ENCODE measurements at places on chromosomes 1 and 21. TPM values are rescaled to one million over a fixed set of nuclear protein-coding genes. Genes with fewer than 3 reads are reported as not detected.

Gene IL22RA1
- total RNA-seq, result 0.36 TPM

GRCh38 chr21:14303731-14304488, 79.0 kb downstream of the HSPA13 start:
- no peaks in the 10 kb centered on the region for H3K36me3 ChIP-seq
- H3K27ac ChIP-seq, result no peak overlapping the region
- DNase-seq, result no peak
- no peaks in the 10 kb centered on the region for H3K27me3 ChIP-seq
- no peaks in the 10 kb centered on the region for H3K4me1 ChIP-seq

DNA sequence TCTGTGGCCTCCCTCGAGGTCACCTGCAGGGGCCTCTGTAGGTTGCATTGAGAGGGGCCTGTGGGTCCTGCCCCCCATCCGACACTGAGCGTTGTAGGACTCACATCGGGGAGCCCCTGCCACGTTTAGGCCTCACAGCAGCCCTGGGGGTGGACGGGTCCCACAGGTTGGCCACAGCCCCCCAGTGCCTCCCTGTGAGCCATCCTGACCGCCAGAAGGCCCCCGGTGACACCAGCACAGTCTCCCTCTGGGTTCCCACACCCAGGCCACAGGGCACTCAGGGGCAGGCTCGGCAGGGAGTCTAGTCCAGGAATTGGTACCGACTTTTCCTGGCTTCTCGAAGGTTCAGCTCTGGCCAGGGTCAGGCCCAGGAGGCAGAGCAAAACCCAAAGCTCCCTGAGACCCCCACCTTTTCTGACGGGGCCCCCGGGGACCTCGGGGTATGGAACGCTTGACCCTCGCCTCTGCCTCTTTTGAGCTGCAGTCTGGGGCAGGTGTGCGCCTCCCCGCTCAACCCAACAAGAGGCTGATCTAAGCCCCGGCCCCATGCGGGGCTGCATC, 13.9 kb upstream of the POFUT2 start:
- H3K4me1 ChIP-seq, result peaks cover 6% of the 10 kb centered on the region
- no peaks in the 10 kb centered on the region for H3K36me3 ChIP-seq
- H3K27ac ChIP-seq, result peak overlapping the region; percentile 98
- no peak overlapping the region for H3K4me3 ChIP-seq
- H3K27me3 ChIP-seq, result no peaks in the 10 kb centered on the region

DNA sequence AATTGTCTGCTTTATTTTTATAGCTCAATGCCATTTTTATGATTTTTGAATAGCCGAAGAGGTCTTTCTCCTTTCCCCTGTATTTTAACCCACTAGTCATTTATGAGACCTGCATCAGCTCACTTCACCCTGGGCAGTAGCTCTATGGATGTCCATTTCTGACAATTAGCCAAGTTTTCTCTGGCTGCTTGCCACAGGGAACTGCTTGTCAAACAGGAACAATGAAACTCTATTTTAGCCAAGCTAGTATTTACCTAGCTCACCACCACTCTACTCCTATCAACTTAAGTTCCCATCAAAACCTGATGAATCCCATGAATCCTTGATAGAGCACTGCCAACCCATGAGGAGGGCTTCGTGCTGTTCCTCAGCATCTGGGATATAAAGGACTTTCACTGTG, 406.7 kb downstream of the RWDD3 start:
- H3K36me3 ChIP-seq, result no peaks in the 10 kb centered on the region
- H3K4me1 ChIP-seq, result no peaks in the 10 kb centered on the region
- no peak overlapping the region for H3K4me3 ChIP-seq

- no peaks in the 10 kb centered on the region for H3K4me1 ChIP-seq
- H3K4me3 ChIP-seq, result no peak overlapping the region
- H3K36me3 ChIP-seq, result no peaks in the 10 kb centered on the region
- H3K27me3 ChIP-seq, result no peaks in the 10 kb centered on the region
These were observed 35.5 kb downstream of the USH2A start for GRCh38 chr1:216387782-216388181.

- DNase-seq, result no peak
- H3K4me1 ChIP-seq, result peaks cover 8% of the 10 kb centered on the region
- H3K36me3 ChIP-seq, result no peaks in the 10 kb centered on the region
- no peak overlapping the region for H3K4me3 ChIP-seq
- no peaks in the 10 kb centered on the region for H3K27me3 ChIP-seq
- H3K27ac ChIP-seq, result no peak overlapping the region
These were observed 4.5 kb upstream of the ANKRD13C start for GRCh38 chr1:70358921-70359564.

DNA sequence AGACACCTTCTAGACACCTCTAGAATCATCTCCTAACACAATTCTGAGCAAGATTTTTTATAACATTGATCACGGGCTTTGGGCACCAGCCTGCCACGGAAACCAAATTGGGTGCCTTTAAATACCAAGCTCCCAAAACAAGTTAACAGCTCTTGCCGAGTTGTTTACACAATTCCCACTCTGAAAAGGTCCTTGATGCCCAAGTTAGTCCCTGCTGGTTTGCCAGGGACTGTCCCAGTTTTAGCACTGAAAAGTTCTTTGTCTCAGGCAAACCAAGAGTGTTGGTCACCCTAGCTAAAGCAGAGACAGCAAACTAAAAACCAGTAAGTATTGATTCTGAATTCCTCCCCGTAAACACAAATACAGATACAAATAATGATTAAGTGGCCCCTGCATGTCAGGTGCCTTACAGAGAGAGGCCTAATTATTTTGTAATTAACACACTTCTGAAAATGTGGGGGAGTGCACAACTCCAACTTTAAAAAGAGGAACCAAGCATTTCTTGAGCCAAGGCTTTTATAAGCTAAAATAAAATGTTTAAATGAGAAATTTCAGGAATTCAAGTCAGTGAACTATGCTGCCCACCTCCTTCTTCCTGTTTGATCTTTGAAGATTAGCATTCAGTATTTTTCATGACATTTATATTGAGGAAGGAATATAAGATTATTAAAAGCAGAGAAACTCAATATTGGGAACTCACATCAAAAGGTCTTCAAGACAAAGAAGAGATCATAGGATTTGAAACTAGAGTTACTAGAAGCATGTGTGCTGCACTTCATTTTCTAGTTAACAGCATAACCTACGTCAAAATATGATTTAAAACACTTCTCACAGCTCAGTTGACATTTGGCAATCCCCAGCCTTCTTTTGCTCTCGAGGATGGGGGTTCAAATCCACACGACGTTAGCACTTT, 9.0 kb upstream of the UBE2U start:
- no peaks in the 10 kb centered on the region for H3K36me3 ChIP-seq
- no peaks in the 10 kb centered on the region for H3K27me3 ChIP-seq
- H3K27ac ChIP-seq, result no peak overlapping the region

GRCh38 chr21:35530766-35531165, 481.7 kb upstream of the RUNX1 start:
- H3K27me3 ChIP-seq, result no peaks in the 10 kb centered on the region
- H3K4me1 ChIP-seq, result peaks cover 11% of the 10 kb centered on the region
- no peak overlapping the region for H3K27ac ChIP-seq
- H3K4me3 ChIP-seq, result no peak overlapping the region
- H3K36me3 ChIP-seq, result no peaks in the 10 kb centered on the region

Data from sigmoid colon (tissue), 7 donors.